Hematopoietic multipotent progenitor cell (in vitro differentiated cells): ENCODE measurements at places on chromosomes 1 and 21. TPM values are rescaled to one million over a fixed set of nuclear protein-coding genes. Genes with fewer than 3 reads are reported as not detected.

XCL2 gene
- total RNA-seq, result not detected

PDZK1 gene
- total RNA-seq, result under 0.01 TPM

OR2T11 gene
- not detected for total RNA-seq

KCNN3 gene
- under 0.01 TPM for total RNA-seq

NMNAT1 gene
- 5.4 TPM for total RNA-seq

UQCRHL gene
- total RNA-seq, result 0.54 TPM

TNFAIP8L2 gene
- 74.1 TPM for total RNA-seq

RPTN gene
- not detected for total RNA-seq

RGS16 gene
- total RNA-seq, result 0.27 TPM

ESPN gene
- 0.27 TPM for total RNA-seq

GMEB1 gene
- 12.7 TPM for total RNA-seq

TFB2M gene
- 10.5 TPM for total RNA-seq

COL16A1 gene
- 0.54 TPM for total RNA-seq

PLCH2 gene
- 1.3 TPM for total RNA-seq

L1TD1 gene
- total RNA-seq, result not detected
